Upper lobe of left lung (tissue), 6 donors: ENCODE measurements at places on chromosomes 1 and 21.

DNA sequence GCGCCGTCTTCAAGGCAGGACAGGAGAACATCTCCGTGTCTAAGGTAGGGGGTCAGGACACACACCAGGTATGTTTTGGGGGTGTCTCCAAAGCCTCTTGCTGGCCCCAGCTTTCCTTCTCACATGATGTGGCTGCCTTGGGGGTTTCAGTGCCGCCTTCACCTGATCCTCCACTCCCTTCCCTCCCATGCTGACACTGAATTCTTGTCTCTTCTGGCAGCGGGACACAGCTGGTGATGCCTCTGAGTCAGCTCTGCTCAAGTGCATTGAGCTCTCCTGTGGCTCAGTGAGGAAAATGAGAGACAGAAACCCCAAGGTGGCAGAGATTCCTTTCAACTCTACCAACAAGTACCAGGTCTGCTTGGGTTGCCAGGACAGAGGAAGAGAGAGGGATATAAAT lies 13.5 kb downstream of the ATP1A2 start:
- no peak overlapping the region for H3K4me3 ChIP-seq
- no peaks in the 10 kb centered on the region for H3K36me3 ChIP-seq
- no peak overlapping the region for H3K27ac ChIP-seq
- H3K4me1 ChIP-seq = peaks cover 4% of the 10 kb centered on the region

- H3K4me1 ChIP-seq = peaks cover 10% of the 10 kb centered on the region
- H3K27ac ChIP-seq = no peak overlapping the region
- no peaks in the 10 kb centered on the region for H3K36me3 ChIP-seq
- H3K27me3 ChIP-seq = no peaks in the 10 kb centered on the region
These were observed 211.5 kb downstream of the TRABD2B start for GRCh38 chr1:47785561-47786271.

- peaks cover 10% of the 10 kb centered on the region for H3K4me1 ChIP-seq
- peak within 1 kb of the TSS; percentile 62 for H3K27ac ChIP-seq
- no peaks in the 10 kb centered on the region for H3K36me3 ChIP-seq
- peak within 1 kb of the TSS; percentile 90 for H3K4me3 ChIP-seq
- peak; percentile 36 for DNase-seq
These were observed at the start of gene TRAF5 for GRCh38 chr1:211326528-211327345. Gene TRAF5, plus strand, starts transcription at chr1:211326833. Its CDS starts 26,407 bp downstream, at chr1:211353240.

GRCh38 chr1:42130061-42130660 lies 23.0 kb upstream of the GUCA2B start:
- H3K4me1 ChIP-seq = no peaks in the 10 kb centered on the region
- H3K27ac ChIP-seq = no peak overlapping the region
- H3K4me3 ChIP-seq = no peak overlapping the region
- DNase-seq = no peak
- no peaks in the 10 kb centered on the region for H3K36me3 ChIP-seq

- no peaks in the 10 kb centered on the region for H3K4me1 ChIP-seq
- DNase-seq = no peak
- H3K27me3 ChIP-seq = no peaks in the 10 kb centered on the region
- H3K4me3 ChIP-seq = no peak overlapping the region
- no peak overlapping the region for H3K27ac ChIP-seq
These were observed 28.1 kb downstream of the AK4 start for GRCh38 chr1:65176056-65176450.
